ENCODE measurements at places on chromosomes 11 and 22. TPM values are rescaled to one million over a fixed set of nuclear protein-coding genes. Genes with fewer than 3 reads are reported as not detected.

GGTLC2 gene
- total RNA-seq: not detected

FBLN1 gene
- total RNA-seq: 94.1 TPM

SIDT2 gene
- total RNA-seq: 10.4 TPM

PRDM10 gene
- 7.9 TPM for total RNA-seq

OR4A15 gene
- total RNA-seq: not detected

TPBGL gene
- total RNA-seq: not detected
